ENCODE measurements at places on chromosomes 6 and 20.

GRCh38 chr20:10771435-10772140 is 97.8 kb upstream of the JAG1 start:
- no peak for DNase-seq

GRCh38 chr20:22180244-22180643 is 404.1 kb downstream of the FOXA2 start:
- DNase-seq: no peak

- DNase-seq: no peak
Measured at GRCh38 chr6:4809999-4810918, 34.1 kb downstream of the CDYL start.

- DNase-seq: no peak
Measured at GRCh38 chr6:159817951-159818739, 18.1 kb downstream of the PNLDC1 start.

- no peak for DNase-seq
Measured at GRCh38 chr20:63978319-63979228, 868 bp downstream of the SAMD10 start.

DNA sequence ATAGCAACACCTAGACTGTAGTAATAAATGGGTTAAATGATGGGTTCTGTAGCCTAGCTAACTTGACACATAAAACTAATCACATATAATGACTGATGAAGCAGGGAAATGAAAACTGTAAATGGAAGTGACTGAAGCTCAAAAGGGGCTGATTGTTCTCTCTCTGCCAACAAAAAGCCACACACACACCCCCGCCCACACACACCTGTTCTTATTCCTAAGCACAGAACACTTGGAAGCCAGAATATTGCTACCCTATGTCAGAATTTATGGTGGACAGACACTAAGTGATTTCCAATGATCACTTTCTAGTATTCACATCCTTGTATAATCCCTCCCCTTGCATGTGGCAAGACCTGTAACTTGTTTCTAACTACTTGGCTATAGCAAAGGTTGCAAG is 603.5 kb downstream of the UTRN start:
- no peak for DNase-seq

- no peak for DNase-seq
Measured at GRCh38 chr6:169806701-169807100, 55.3 kb downstream of the ERMARD start.

DNA sequence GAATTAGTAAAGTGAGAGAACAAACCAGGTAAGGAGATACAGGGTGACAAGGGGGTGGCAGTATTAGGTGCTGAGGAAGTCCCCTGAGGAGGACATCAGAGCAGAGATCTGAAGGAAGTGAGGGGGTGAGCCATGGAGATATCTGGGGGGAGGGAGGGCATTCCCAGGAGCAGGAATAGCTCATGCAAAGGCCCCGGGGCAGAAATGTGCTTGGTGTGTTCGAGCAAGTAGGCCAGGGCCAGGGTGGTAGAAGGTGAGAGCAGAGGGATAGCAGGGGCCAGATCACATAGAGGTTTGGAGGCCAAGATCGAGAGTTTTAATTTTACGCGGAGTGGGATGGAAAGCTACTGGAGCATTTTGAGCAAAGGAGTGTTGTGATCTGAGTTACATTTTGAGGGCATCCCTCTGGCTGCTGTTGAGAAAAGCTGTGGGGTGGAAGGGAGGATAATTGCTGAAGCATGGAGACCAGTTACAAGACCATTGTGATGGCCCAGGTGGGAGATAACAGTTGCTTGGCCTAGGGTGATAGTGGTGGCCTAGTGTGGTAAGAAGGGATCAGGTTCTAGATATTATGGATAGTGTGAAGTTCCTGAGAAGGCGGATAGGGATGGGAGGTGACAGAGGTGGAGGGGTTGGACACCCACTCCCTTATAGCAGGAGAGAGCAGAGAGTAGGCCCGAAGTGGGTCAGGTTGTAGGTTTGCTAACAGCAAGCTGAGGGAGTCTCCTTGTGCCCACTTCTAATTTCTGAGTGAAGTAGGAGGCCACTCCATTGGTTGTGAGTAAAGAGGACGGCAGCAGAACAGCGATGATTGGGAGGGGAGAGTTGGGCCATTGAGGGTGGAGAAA is 10.2 kb downstream of the ARFGEF2 start:
- no peak for DNase-seq

GRCh38 chr6:154572556-154572955 is 62.1 kb upstream of the CNKSR3 start:
- DNase-seq: no peak

GRCh38 chr20:32158351-32158750 is 48.8 kb downstream of the TM9SF4 start:
- no peak for DNase-seq
